ENCODE measurements at places on chromosomes 3 and 15.
A peak's percentile ranks its signal among the peaks of the same experiment; 100 is the strongest.

DNA sequence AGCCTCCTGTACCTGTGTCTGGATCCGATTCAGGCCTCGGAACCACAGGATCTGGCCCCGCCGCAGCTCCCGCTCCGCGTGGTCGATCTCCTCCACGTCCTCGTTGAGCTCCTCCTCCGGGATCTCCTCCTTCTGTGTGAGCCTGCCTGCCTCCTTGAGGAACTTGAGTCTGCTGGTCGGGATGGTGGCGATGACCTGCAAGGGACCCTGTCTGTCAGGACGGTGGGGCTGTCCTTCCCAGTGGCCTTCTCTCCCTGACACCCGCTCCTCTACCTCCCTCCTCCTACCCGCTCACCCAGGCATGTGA lies 17.2 kb upstream of the SEC13 start:
- no peak for DNase-seq

- no peak for DNase-seq
These were observed 47.9 kb upstream of the PLXNA1 start for GRCh38 chr3:126934991-126935390.

- DNase-seq: no peak
These were observed 683.5 kb downstream of the NR2F2 start for GRCh38 chr15:97014001-97014400.

GRCh38 chr15:88661041-88661700 lies 22.4 kb downstream of the ISG20 start:
- DNase-seq: no peak

GRCh38 chr15:30997270-30997669 lies 5.8 kb upstream of the MTMR10 start:
- no peak for DNase-seq

DNA sequence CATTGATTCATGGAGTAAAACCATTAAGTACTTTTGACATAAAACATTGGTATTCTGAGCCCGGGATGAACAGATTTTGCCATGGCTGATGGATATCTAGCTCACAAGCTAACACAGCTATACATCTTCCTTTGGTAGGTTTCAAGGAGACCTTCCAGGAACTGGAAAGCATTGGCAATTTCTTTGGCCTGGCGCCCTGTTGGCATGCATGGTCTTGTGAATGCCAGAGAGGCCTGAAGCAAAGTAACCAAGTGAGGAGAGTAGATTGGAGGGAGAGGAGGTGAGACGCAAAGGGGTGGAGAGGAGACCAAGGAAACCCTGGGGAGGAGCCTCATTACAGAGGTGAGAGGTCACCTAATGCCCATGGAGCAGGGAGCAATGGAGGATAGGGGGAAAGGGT lies 67.2 kb downstream of the SQOR start:
- no peak for DNase-seq

- peak; percentile 3 for DNase-seq
These were observed 59.3 kb downstream of the NR1D2 start for GRCh38 chr3:24004171-24004938.

DNA sequence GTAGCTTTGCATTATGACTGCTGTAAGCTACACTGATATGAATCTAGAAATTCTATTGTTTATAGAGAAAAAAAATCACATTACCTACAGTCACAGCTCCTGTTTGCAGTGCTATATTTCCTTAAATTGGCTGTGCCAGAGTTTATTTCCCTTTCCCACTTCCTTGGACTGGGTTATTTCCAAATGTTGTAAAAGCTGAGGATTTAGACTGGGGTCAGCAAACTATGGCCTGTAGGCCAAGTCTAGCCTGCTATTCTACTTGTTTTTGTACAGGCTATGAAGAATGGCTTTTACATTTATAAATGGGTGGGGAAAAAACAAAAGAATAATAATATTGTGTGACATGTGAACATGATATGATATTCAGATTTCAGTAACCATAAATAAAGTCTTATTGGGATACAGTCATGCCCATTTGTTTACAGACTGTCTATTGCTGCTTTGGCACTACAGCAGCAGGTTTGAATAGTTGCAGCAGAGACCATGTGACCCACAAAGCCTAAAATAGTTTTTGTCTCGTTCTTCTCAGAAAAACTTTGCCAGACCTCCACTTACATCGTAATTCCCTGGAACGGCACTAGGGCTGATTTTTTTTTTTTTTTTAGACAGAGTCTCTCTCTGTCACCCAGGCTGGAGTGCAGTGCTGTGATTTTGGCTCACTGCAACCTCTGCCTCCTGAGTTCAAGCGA lies 7.8 kb downstream of the GLDN start:
- DNase-seq: no peak

- peak; percentile 74 for DNase-seq
These were observed 76.0 kb downstream of the TAMM41 start for GRCh38 chr3:11770477-11771391.

DNA sequence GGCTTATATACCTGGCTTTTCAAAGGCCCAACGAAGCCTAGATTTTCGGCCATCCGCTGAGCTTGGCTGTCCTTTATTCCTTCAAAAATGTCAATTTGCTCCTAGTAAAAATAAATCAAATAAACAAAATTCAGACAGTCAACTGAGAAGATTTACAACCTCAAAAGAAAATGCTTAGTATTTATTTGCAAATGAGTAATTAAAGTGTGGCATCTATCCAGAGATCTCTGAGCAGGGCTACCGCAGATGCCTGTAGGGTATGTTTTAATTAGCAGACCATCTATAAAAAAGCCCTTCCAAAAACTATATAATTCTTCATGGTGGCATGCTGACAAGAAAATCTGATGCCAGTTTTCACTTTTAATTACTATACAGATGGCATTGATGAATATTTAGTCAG lies 136.2 kb downstream of the SUCLG2 start:
- no peak for DNase-seq

- DNase-seq: no peak
These were observed 185.3 kb downstream of the TJP1 start for GRCh38 chr15:29636921-29637320.

DNA sequence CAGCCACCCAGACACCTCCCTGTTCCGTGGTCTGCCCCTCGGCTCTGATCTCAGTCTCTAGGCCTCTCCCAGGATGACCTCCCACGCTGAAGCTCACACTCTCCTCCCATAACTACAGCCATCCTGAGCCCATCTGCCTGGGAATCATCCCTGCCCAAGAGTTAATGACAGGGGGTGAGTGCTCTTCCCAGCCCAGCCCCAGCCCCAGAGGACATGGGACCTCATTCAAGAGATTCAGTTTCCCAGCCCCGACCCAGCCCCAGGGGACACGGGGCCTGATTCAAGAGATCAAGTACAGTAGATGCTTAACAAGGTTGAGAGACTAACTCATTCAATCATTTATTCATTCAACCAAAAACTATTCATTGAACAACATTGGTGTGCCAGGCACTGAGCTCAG lies 272.0 kb downstream of the XXYLT1 start:
- DNase-seq: no peak

DNA sequence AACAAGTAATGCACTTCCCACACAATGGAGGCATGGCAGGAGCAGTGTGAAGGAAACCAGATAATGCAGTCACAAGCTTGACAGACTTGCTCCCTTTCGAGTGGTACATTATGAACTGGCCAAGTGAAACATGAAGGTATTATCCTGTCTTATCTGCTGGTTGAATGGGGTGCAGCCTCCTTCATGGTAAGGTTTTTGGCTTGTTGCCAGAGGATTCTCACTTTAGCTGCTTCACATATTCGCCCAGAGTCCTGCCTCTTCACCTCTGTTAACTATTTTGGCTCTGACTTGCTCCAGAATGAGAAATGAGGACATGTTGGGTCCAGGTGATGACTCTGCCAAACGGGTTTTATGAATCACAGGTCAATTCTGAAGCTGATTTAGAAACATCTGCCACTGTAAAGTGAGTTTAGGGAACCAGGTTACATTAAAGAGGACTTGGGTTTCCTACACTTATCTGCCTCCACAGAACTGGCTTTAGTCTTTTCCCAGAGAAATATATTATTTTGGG lies 19.5 kb upstream of the CCDC39 start:
- DNase-seq: no peak

DNA sequence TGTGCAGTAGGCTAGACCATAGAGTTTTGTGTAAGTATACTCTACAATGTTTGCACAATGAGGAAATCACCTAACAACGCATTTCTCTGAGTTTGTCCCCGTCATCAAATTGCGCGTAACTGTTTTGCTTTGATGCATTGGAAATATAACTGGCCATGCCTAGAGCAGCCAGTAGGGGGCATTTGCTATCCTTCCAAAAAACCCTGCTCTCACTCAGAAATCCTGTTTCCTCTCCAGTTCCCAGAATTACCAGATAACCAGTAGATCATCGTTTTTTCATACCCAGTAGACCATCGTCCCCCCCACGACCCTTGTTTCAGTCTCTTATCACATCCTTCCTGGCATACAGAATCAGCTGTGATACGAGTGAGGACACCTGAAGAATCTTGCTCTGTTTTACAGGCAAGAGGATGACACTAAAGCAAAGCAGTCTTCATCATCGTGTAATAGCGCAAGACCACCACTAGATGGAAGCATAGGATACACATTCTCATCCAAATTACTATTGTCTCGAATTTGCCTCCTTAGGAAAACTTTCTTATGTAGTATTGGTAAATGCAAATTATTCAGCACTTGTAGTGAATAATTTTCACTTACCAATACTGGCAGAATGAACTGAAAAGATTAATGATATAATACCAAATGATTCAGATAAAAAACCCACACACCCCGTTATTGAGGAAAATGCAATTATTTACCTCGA lies 4.4 kb upstream of the GABRR3 start:
- DNase-seq: peak; percentile 43

- DNase-seq: no peak
These were observed 60.3 kb downstream of the CHRD start for GRCh38 chr3:184440151-184440550.

DNA sequence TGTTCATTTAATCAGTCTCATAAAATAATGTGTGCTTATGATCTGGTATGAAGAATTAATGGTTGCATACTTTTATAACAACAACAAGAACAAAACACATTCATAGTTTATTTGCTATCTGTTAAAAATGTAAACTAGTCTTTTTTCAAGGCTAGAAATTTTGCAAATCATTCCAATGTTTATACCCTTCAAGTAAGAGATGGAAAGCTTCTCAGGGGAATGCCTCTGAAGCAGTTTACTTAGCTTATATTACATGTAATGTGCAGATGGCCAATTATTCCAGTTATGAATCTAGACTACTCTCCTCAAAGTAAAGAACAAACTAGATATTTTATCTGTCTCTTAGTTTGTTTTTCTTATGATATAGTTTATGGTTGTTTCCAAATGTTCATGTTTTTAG lies 575.4 kb downstream of the NAALADL2 start:
- DNase-seq: no peak

- DNase-seq: no peak
These were observed 55.4 kb downstream of the VGLL4 start for GRCh38 chr3:11588338-11588737.

DNA sequence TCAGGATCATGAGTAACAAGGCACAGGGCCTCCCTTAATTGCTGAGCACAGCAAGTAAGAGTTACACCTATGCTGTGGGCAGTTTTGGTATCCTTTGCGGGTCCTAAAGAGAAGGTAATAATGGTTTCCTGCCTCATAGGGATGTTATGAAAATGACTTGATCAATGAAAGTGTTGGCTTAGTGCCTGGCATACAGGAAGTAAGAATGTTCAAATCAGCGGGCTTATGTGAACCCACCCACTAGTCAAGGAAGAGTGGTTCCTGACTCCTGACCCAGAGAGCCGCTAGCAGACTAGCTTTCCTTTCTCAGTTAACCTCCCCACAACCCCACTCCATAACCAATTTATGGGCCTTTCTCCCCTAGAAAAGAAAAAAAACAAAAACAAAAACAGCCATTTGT lies 5.2 kb upstream of the ADAMTS9 start:
- DNase-seq: no peak

GRCh38 chr3:171557173-171557572 lies 97.0 kb upstream of the TNIK start:
- no peak for DNase-seq

GRCh38 chr3:160103397-160103796 lies 114.8 kb downstream of the IL12A start:
- no peak for DNase-seq

- no peak for DNase-seq
These were observed 214.5 kb downstream of the KCNMB2 start for GRCh38 chr3:178750639-178751300.

Measured in stimulated activated CD8-positive, alpha-beta memory T cell treated with anti-CD3 and anti-CD28 coated beads, Interleukin-7, amount 100 ng/mL, for 48 hours (primary cell).